Stimulated activated CD4-positive, alpha-beta T cell treated with anti-CD3 and anti-CD28 coated beads, Interleukin-1b, Interleukin-23, amount 100 ng/mL, for 24 hours (primary cell): ENCODE measurements at places on chromosomes 3 and 15.

- DNase-seq, result no peak
These were observed 4.1 kb downstream of the MB21D2 start for GRCh38 chr3:192913540-192913939.

GRCh38 chr3:172213904-172214303 is 174.5 kb downstream of the FNDC3B start:
- no peak for DNase-seq

GRCh38 chr3:96813134-96813819 is 1.1 kb upstream of the EPHA6 start:
- DNase-seq, result peak; percentile 12

- peak; percentile 32 for DNase-seq
These were observed 572.6 kb downstream of the FOXP1 start for GRCh38 chr3:71010726-71011455.

DNA sequence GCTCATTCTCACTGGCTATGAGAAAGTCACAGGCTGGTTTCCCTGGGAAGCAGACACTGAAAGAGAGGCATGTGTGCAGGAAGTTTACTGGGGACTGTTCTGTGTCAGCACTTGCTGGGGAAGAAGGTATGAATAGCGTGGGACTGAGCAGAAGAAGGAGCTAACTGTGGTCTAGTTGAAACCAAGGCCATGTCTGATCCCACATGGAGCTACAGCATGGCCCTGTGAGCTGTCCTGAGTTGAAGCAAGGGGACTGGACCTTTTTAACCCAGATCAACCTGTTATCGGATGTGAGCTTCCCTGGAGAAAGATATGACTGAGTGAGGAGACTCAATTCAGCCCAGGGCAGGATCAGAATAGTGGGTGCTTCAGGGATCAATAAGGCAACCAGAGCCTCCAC is 53.7 kb downstream of the DCLK3 start:
- no peak for DNase-seq
